Hematopoietic multipotent progenitor cell treated with erythropoietin and hydrocortisone succinate and interleukin-3 and kit ligand, for 15 days (in vitro differentiated cells): ENCODE measurements at places on chromosomes 7 and 10.

- no peak for DNase-seq
Measured at GRCh38 chr10:49277973-49278372, 21.0 kb upstream of the C10orf71 start.

DNA sequence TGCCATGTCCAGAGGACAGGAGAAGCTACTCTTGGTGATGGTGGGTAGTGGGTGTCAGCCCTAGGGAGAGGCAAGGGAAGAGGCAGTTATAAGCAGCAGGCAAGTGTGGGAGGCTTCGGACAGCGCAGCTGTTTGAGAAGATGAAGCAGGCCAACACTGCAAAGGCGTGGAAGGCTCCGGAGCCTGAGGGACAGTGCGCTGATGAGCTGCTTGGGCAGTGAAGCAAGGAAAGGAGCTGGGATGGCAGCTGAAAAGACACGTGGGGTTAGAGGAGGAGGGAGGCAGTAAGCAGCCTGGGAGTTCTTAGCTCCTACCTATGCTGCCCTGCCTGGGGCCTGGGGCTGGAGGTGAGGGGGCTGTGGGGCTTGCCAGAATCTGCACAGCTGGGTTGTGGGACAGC, 50.1 kb upstream of the CRTAC1 start:
- no peak for DNase-seq

GRCh38 chr10:74824900-74825370, 1.5 kb upstream of the KAT6B start:
- DNase-seq: no peak

DNA sequence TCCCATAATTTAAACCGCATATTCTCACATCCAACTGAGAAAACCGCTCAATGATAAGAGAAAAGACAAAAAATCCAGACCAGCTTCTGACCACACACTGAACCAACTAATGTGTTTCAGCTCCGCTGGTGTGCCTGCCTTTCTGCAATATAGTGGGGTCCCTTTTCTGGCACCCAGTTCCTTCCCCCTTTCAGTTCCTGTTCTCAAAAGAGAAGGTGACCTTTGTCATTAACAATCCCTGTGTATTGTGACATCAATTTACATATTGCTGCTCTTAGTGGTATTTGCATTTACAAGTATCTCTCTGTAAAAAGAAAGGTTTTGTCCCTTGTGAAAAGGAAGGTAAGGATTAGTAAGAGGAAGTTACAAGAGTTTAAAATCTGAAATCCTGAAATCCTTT, 1.4 kb downstream of the PPP1R17 start:
- DNase-seq: no peak

GRCh38 chr10:31583293-31583692, 264.3 kb downstream of the ZEB1 start:
- no peak for DNase-seq

- no peak for DNase-seq
Measured at GRCh38 chr7:116327135-116327534, 116.8 kb downstream of the TES start.

GRCh38 chr10:43042503-43043341, 34.1 kb upstream of the RET start:
- no peak for DNase-seq

- DNase-seq: no peak
Measured at GRCh38 chr7:44621034-44621749, 14.8 kb downstream of the OGDH start.

DNA sequence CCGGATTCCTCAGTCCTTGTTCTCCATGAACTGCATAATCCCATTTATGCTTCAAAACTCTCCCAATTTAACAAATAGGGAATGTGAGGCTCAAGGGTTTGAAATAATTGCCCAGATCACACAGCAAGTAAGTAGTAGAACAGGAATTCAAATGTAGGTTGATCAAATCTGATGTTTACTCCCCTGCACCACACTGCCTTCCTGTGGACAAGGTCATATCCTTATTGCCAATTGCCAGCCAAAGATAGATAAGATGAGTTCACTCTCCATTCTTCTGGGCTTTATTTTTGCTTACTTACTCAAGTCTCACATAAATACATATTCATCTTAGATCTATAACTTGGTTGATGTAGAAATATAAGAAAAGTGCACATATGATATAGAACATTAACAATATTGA, 435.2 kb upstream of the ETV1 start:
- no peak for DNase-seq

DNA sequence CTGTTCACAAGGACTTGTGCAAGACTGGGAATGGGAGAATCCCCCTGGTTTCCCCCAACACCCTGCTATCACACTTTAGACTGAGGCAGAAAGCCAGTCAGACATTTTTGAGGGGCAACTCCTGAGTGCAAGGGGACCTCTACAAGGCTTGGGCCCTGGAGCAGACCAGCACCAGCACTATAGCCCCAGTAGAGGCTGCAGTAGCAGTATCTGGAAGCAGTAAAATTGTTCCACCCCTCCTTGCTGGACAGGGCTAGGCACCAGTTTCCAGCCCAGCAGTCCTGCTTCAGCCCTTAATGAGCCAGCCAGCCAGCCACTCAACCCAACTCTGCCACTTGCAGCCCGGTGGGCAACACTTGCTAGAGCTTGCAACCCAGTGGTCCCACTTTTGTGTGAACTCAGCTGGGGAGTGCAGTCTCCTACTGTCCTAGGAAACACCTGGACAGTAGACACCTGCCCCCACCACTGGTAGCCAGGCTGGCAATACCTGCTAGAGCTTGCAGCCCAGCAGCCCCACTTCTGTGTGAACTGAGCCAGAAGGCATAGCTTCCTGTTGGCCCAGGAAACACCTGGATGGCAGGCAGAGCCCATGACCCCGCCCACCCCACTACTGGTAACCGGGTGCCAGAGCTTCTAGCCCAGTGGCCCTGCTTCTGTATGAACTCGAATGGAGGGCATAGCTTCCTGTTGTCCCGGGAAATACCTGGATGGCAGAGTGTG, 65.0 kb downstream of the FBXL13 start:
- no peak for DNase-seq

DNA sequence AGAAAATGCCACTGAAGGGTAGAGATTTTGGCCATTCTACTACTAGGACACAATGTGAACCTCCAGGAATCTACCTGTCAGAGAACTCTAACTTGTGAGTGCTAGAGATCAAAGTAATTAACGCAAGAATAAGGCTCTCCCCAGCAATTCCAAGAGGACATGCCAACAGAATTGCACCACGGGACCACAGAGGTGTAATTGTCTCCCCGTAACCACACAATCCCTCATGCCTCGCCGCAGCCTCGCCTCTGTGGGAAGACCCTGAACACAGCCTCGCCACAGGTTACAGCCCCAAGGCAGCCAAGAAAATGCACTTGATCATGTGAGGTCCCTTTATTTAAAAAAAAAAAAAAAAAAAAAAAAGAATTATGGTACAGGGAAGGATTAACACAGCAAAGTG, 29.5 kb downstream of the CDCA7L start:
- DNase-seq: no peak
